ENCODE measurements at places on chromosomes 4 and X.

DNA sequence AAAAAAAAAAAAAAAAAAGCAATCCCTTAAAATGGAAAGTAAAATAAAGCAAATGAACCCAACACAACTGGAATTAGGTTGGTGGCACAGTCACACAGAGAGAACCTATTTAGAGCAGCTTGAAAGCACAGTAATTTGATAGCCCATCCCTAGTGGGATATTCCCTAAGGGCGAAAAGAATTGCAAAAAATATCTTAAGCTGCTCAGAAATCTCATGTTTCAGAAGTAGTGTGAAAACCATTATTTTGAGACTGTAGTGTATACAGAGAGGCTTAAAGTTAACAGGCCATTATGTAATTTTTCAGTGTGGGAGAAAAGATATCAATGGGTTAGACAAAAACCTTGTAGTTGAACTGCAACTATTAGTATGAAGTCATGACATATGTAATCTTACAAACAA, 40.0 kb upstream of the DHX15 start:
- DNase-seq = no peak

DNA sequence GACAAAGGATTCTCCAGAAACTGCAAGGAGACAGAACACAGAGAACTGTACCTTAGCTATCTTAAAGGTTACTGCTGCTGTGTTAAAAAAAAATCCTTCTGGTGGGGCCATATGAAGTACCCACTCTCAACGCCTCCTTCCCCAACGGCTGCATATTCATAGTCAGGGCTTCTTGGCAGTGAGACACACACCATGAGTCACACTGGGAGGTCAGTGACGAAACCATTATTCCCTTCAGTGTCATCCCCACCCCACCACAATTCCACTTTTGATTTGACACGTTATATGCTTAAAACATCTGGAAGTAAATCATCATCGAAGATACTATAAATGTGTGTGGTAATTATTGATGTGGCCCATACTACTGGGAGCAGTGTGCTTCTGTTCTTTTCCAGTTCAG, 271.5 kb downstream of the LDB2 start:
- DNase-seq = no peak

GRCh38 chrX:29082558-29082957, 495.3 kb downstream of the IL1RAPL1 start:
- DNase-seq = no peak

GRCh38 chr4:152803541-152803940, 23.8 kb downstream of the ARFIP1 start:
- DNase-seq = no peak

DNA sequence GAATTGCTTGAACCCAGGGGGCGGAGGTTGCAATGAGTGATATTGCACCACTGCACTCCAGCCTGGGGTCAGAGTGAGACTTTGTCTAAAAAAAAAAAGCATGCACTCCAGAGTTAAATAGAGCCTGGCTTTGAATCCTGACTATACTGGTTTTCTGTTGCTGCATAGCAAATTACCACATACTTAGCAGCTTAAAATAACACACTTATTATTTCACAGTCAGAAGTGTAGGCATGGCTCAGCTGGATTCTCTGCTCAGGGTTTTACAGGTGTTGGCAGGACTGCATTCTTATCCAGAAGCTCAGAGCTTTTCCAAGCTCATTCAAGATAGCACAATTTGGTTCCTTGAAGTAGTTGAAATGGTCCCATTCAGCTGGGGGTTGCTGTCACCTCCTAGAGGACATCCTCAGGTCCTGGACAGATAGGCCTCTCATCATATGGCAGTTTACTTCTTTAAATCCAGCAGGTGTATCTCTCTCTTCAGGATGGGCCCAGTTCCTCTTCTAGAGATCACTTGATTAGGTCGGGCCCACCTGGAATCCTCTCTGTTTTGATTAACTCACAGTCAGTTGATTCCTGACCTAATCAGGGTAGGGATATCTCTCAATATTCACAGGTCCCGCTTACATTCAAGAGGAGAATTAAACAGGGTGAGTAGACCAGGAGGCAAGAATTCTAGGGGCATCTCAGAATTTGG, 26.8 kb downstream of the DOCK11 start:
- DNase-seq = no peak

DNA sequence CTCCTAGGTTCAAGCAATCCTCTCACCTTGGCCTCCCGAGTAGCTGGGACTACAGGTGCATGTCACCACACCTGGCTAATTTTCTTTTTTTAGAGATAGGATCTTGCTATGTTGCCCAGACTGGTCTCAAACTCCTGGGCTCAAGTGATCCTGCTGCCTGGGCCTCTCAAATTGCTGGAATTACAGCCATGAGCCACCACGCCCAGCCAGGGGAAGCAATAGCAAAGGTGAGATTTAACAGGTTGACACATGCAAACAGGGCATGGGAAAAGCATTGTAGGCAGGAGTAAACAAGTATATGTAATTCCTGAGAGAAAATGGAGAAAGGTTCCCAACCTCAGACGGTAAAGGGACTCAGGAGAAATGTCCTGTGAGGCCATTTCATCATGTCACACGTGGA, 33.6 kb upstream of the TBL1X start:
- no peak for DNase-seq

- DNase-seq = no peak
These were observed 688.6 kb downstream of the SH3BGRL start for GRCh38 chrX:81890521-81890920.

- DNase-seq = no peak
These were observed 375.9 kb upstream of the NDST4 start for GRCh38 chr4:115489279-115489678.

DNA sequence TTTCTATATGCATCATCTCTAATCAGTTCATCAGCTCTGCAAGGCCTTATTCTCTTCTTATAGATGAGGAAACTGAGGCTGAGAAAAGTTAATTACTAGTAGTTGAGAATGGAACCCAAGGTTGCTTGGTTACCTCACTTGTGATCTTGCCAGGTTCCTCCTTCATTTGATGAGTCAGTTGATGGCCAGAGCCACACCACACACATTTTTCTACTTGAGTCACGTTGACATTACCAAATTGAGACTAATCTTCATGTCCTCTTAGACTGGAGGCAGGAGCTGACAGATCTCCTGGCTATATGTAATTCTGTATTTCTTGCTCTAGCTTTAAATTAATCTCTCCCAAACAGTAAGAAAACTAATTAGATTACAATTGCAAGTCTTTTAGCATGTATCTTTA, 428.4 kb downstream of the AFF2 start:
- DNase-seq = no peak

DNA sequence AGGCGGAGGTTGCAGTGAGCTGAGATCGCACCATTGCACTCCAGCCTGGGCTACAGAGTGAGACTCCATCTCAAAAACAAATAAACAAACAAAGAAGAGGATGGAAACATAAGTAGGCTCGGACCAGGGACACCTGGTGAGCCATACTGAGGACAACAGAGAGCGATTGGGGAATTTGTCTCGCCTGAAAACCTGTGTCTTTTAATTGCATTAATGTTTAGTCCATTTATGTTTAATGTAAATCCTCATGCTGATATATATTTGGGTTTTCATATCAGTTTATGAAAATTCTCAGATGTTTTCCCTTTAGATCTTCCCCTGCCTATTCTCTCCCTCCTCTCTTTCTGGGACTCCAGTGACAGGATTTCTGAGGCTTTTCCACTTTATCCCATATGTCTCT, 84.6 kb downstream of the EVC start:
- no peak for DNase-seq

DNA sequence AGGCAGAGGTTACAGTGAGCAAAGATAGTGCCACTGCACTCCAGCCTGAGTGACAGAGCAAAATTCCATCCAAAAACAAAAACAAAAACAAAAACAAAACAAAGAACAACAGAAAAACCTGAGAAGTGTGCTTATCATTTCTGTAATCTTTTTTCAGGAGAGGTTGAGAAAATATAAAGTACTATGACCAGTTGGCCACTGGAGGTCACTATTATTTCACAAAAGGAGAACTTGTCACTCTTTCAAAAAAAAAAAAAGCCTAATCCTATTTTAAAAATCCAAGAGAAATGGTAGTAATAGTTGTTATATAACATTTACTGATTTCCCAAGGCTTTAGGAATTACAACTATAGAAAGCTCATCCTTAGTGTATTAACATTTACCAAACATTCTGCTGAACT, 24.9 kb upstream of the RNF150 start:
- DNase-seq = no peak

- DNase-seq = no peak
These were observed 315.4 kb upstream of the IGFBP7 start for GRCh38 chr4:57425610-57426009.

DNA sequence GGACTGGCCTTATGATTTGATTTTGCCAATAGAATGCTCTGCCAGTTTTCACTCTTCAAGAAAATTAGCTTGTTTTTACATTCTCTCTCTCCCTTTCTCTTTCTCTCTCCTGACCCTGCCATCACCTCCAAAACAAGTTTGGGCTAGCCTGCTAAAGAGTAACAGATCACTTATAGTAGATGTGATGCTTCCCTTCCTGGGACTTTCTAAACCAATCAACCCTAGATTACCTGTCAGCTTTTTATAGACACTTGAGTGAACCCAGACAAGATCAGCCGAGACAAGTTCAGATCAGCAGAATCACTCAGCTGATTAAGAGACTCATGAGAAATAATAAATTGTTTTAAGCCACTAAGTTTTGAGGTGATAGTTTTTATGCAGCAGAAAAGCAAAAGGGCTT, 521.2 kb downstream of the ANKRD50 start:
- DNase-seq = no peak

DNA sequence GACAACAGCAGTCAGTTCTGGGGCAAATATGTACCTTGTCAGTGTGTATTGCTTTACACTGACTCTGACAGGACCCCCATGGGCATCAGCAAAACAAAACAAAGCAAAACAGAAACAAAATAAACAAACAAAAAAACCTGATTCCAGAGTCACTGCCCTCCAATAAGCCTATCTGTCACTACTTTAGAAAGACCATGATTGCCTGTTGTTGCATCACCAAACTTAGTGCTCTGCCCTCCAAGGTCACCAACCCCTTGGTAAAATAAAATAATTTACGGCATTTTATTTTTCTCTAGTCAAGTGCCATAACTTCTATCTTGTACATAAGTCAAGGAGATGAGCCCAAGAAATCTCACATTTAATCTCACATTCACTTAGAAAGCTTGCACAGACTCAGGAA, 120.9 kb upstream of the ADAMTS3 start:
- DNase-seq = no peak

DNA sequence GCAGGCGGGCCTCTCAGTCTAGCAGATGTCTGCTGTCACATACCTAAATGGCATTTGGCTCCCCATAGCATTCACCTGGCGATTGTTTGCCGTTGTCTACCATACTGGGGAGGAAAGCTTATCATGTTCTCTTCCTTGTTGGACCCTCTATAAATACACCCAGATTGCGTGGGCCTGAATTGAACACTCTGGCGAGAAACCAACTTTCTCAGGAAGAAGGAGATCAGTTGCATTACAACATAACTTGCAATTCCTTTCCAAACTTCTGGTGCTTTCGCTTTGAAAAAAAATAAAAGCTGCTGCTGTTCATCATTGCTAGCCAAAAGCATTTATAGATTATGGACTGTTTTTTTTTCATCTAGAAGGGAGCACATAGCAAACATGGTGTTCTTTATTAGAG, 230.0 kb upstream of the GPC4 start:
- no peak for DNase-seq

GRCh38 chrX:27186671-27187070, 276.5 kb downstream of the PPP4R3C start:
- no peak for DNase-seq

- DNase-seq = no peak
These were observed 407.3 kb upstream of the SLIT2 start for GRCh38 chr4:19844446-19844845.

GRCh38 chrX:53211391-53211978, 13.5 kb downstream of the KDM5C start:
- no peak for DNase-seq

- no peak for DNase-seq
These were observed 87.8 kb upstream of the SORBS2 start for GRCh38 chr4:185899833-185900232.

DNA sequence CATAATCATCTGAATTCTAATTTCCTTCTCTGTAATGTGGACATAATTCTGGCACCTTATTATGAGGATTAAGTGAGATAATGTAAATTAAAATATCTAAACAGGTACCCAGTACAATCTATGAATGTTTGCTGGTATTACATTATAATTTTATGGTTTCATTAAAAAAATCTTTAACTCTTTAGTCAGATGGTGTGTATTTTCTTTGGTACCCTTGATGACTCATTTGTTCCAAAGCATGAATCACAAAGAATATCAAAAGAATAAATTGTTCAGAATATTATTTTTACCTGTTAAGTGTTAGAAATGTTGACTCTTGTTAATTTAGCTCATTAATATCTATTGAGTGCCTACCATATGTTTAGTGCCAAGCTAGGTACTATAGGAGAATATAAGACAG, 74.3 kb downstream of the SNX25 start:
- no peak for DNase-seq

- no peak for DNase-seq
These were observed 1.2 kb downstream of the PNPLA4 start for GRCh38 chrX:7925867-7926472.

- no peak for DNase-seq
These were observed 25.1 kb downstream of the DHX15 start for GRCh38 chr4:24559032-24559821.

DNA sequence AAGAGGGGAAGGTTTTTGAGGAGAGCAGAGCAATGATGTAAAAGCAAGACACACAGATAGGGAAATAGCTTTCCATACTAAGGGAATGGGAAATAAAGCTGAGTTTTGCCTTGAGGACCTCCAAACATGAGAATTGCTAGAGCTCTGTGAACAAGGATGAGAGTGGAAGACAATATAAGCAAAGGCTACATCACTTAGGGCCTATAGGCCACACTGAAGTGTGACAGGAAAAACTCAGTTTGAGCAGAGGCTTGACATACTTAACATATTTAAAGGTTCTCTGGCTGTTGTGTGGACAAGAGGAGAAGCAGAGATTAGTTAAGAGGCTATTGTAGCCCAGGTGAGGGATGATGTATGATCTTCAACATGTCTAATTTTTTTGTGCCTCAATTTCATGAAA, 5.3 kb upstream of the SRP72 start:
- DNase-seq = no peak

DNA sequence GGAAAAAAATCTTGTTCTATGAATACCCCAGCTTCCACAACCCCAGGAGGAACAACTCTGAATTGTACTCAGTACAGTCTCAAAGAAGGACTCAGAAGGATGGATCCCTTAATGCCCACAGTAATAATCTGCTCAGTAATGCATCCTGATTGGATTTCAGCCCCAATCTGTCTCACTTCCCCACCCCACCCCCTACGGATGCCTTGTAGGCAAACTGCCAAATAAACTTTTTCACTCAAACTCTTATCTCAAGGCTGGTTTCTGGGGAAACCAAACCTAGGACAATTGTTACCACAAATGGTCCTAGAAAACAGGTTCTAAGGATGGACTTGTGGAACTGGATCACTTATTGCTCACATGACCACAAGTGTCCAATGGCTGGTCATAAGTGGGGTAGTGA, 1021.8 kb upstream of the INTU start:
- DNase-seq = no peak

Data from tibial artery (tissue), 4 donors.